ENCODE measurements at places on chromosomes 3 and 15.

DNA sequence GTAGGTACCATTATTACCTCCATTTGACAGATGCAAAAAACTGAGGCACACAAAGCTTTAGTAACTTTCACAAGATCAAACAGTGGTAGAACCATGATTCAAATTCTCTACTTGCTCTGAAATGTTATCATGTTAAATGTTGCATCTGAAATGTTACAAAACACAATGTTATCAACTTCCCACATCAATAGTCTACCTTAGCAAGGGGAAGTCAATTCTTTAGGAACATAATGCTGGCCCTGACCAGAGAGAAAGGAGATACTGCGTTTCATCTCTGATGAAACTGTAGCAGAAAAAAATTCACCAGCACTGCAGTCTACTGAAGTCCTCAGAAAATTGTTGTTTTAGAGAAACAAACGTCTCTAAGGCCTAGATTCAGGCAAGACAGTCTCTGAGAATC is 174.1 kb downstream of the SATB1 start:
- DNase-seq: no peak

GRCh38 chr3:14177580-14178246 is 688 bp downstream of the XPC start:
- peak; percentile 3 for DNase-seq

DNA sequence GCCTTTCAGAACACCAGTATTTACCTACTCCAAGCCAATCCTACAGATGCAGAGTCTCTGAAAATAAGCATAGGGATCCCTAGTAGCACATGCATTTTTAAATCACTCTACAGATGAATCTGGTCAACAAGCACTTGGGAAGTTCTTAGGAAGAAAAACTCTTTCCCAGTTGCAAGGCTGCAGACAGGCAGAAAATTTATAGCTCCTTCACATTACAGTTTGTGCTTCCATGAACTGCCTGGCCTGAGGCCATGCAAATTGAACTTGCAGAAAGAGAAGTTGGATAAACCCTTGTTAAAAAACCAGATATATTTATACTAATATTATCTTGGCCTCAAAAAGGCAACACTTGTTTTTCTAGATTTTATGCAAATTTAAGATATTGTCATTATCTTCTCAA is 256.9 kb downstream of the EPHA3 start:
- no peak for DNase-seq

DNA sequence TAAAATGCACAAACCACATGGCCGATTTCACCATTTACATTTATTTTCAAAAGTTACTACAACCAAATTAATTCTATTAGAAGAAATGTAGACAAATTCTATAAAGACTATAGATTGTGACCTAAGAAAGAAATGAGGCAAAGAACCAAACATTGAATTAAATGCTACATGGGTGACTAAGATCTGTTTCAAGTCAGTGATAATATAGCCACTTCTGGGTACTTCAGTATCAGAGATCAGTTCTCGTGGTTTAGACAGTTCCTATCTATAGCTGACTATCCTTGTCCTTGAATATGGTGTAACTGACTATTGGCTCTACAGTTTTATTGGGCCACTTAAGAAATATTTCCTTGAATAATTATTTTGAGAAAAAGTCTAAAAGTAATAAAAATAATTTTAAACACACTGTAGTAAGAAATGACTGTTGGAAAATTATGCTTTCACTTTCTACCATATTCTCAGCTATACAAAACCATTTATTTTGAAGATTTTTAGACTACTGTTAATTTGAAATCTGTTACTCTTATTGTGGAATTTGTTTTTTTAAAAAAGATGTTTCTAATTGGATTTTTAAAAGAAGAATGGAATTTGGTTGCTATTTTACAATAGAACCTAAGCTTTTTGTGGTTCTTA is 14.1 kb downstream of the KCNMB3 start:
- no peak for DNase-seq

- DNase-seq: no peak
Observed at GRCh38 chr15:23869396-23869795, 182.3 kb upstream of the NDN start.

GRCh38 chr3:105904678-105905284 is 36.0 kb upstream of the CBLB start:
- DNase-seq: no peak

DNA sequence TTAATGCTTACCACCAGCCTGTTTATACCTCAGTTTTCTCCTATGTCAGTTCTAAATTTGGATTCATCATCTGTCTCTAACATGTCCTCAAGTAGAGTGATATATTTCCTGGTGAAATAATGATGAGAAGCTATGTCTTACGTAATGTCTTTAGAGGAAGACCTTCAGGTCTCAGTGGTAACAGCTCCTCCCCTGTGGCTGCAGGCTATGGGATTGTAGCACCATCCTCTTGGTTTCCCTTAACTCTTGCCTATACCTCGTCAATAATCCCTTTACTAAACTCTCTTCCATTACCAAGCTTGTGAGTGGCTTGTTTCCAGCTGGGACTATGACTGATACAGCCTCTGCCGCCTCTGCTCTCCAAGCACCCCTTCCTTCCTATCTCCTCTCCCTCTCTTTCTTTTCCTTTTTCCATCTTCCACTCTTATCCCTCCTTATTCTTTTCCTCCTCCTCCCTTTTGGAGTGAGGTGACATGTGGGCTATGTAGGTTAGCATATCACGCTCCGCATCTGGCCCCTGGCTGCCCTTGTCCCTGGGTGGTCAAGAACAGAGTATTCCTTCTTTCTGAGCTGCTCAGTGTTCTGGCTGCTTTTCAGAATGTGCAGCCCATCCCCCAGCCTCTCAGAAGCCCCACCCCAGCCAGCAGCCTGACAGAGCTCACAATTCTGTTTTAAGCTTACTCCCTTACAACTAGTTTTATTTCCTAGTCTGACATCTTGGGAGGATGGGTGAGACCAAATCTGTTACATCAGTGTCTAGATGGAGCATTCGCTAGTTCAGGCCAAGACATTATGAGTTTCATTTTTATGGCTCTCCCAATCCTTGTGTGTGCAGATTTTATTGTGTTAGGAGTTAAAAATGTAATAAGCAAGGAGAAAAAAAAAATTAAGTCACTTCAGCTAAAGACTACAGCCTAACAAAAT is 75.0 kb upstream of the RNU6-1 start:
- no peak for DNase-seq

DNA sequence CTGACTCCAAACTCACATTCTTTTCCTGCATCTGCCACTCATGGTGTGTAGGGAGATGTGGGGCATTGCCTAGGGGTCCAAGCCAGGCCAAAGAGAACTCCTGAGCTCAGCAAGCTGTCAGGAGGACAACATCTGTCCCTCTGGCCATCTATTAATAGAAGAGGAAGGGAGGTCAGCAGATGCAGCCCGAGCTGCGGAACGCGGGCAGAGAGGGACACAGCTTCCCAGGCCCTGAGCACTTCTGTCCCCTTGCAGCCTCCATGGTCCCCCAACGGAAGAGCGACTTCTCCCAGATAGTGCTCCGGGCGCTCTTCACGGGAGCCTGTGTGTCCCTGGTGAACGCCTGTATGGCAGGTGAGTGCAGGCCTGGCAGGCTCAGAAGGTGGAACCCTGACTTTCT is 37.3 kb upstream of the PDE8A start:
- no peak for DNase-seq

- no peak for DNase-seq
Observed at GRCh38 chr3:188807006-188807405, 364.8 kb upstream of the TPRG1 start.

DNA sequence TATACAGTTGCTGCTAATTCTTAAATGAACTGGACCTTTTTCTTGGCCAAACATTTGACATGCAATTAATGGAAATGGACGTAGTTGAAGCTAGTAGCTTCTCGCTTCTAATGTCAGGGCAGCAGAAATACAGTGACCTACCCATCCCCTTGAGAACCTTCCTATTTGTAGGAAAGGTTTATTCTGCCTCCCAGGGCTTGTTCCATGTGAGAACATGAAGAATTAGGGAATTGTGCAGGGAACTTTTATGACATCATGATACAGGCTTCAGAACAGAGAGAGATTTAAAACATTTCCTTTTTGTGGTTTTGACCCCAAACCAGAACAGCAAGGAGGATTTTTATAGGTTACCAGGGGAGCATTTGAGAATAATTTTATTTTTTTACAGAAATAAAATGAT is 406.6 kb upstream of the PPP2R3A start:
- DNase-seq: no peak

DNA sequence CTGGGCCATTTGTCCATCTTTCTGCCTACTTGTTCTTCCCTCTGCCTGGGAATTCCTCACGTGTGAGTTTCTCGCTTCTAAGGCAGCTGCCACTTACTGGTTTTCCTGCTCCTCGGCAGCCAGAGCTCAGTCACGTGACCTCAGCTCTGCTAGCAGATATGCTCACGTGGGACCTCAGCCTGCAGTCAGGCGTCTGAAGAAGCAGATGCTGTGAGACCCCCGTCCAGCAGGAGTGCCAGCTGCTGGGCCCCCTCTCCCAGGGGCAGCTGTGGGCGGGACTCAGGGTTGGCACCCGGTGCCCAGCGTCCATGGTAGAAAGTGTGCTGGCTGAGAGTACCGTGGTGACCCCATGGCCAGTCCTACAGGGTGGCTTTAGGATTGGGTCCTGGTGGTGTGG is 161.3 kb upstream of the TLE3 start:
- DNase-seq: peak; percentile 28

GRCh38 chr15:58432401-58432800 is 610 bp downstream of the LIPC start:
- no peak for DNase-seq

GRCh38 chr3:148958696-148959095 is 32.6 kb upstream of the GYG1 start:
- no peak for DNase-seq

DNA sequence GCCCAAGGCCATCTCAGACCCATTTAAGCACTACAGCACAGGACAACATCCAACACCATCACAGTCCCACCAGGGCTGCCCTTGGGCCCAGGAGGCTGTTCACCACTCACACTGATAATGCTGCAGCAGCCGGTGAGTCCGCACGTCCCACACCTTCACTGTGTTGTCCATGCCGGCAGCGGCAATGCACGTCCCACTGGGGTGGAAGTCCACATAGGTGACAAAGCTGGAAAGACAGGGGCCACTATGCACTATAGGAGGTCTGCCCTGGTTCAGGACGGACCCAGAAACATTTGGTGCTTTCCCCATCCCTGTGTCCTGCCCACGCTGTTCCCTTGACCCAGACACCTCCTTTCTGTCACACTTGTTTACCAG is 8.5 kb downstream of the POC1A start:
- DNase-seq: no peak

DNA sequence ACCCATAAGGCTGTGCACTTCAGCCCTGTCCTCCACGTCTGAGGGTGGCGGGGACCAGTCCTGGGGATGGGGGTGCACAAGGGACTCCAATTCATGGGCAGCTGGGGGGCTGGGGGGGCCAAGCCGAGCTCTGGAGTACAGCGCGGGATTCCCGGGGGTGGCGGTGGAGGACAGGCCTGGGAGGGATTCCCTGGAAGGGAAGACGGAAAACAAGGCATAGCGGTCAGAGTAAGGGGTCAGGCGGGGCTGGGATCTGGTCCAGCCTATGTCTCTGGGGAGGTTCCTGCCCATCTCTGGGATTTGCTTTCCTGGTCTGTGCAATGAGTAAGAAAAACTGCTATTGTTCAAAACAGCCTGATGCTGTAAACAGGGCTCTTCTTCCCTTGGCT is 8.1 kb upstream of the IGDCC3 start:
- no peak for DNase-seq

DNA sequence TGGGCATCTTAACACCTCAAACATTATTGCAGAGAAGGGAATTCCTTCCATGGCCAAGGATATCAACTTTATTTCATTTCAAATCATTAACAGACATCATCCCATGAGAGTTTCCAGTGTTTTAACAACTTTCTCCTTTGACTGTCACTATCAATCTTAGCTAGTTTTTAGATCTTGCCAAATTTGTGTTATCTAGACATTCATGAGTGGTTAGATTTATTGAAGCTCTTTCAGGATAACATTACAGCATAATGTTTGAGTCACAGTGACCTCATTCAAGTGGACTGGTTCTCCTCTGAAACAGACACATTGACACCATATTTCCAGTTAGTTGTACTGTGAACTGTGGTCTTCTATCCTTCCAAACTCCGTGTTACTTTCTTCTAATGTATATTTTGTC is 8.6 kb upstream of the TNFAIP8L3 start:
- DNase-seq: no peak

- DNase-seq: no peak
Observed at GRCh38 chr3:69579306-69580041, 159.8 kb upstream of the MITF start.

GRCh38 chr3:126309165-126309564 is 48.0 kb downstream of the KLF15 start:
- no peak for DNase-seq

- no peak for DNase-seq
Observed at GRCh38 chr3:160459450-160459970, 9.9 kb upstream of the TRIM59 start.

- DNase-seq: peak; percentile 53
Observed at GRCh38 chr3:115814778-115815380, 191.6 kb downstream of the GAP43 start.

- no peak for DNase-seq
Observed at GRCh38 chr3:176867681-176868663, 329.3 kb downstream of the TBL1XR1 start.

DNA sequence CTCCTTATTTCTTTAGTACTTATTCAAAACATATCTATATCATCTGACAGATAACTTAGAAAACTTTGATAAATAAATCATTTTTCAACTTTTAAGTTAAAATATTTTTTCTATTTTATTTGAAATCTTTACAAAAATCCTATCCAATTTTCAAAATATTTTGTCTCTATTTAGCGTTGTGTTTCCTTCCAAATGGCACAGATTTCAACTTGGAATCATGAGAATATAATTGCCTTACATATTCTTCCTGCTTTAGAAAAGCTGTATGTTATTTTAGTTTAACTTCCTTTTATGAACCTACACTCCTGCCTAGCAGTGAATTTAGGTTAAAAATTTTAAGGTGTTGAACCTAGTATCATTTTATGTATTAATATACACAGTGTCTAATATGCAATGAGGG is 38.2 kb downstream of the BCHE start:
- DNase-seq: no peak

- DNase-seq: no peak
Observed at GRCh38 chr15:36407647-36408046, 171.8 kb upstream of the CDIN1 start.

DNA sequence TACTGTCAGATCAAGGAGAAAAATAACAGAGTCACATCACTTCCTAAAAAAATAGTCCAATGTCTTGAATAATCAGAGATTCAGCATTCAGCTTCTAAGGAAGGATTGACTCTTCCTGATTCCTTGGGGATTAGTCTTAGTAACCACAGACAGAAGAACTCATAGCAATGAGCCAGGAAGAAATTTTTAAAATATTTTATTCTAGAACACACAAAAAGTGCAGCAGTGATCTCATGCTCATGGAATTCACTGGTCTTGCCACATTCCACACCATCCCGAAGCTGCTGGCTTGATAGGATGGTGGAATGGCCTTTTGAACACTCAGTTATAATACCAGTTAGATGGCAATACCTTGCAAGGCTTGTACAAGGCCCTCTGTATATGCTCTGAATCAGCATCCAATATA is 43.0 kb upstream of the ABI3BP start:
- DNase-seq: no peak
